ENCODE measurements at places on chromosomes 3 and 15.

- no peak for DNase-seq
Observed at GRCh38 chr3:30578479-30578878, 27.9 kb upstream of the TGFBR2 start.

- DNase-seq: no peak
Observed at GRCh38 chr3:123412076-123412475, 36.8 kb downstream of the ADCY5 start.

- DNase-seq: no peak
Observed at GRCh38 chr15:69118089-69118488, 42.3 kb upstream of the GLCE start.

GRCh38 chr15:43893956-43894355, 67.2 kb downstream of the WDR76 start:
- DNase-seq: no peak

- DNase-seq: no peak
Observed at GRCh38 chr3:114454551-114455251, 160.9 kb downstream of the TIGIT start.

All from stimulated activated CD8-positive, alpha-beta memory T cell treated with anti-CD3 and anti-CD28 coated beads, Interleukin-4, amount 100 ng/mL, for 24 hours (primary cell).